ENCODE measurements at places on chromosomes 3 and 15. TPM values are rescaled to one million over a fixed set of nuclear protein-coding genes. Genes with fewer than 3 reads are reported as not detected.

RBP2 gene
- total RNA-seq, result not detected

AGTR1 gene
- total RNA-seq, result 3.2 TPM

OSTN gene
- not detected for total RNA-seq

HRG gene
- total RNA-seq, result not detected

SMCO1 gene
- total RNA-seq, result not detected

CPN2 gene
- not detected for total RNA-seq

PTH1R gene
- not detected for total RNA-seq

Measured in fibroblast of the aortic adventitia (primary cell).